NCI-H1105 (cell line): ENCODE measurements at places on chromosomes 3 and 15.

DNA sequence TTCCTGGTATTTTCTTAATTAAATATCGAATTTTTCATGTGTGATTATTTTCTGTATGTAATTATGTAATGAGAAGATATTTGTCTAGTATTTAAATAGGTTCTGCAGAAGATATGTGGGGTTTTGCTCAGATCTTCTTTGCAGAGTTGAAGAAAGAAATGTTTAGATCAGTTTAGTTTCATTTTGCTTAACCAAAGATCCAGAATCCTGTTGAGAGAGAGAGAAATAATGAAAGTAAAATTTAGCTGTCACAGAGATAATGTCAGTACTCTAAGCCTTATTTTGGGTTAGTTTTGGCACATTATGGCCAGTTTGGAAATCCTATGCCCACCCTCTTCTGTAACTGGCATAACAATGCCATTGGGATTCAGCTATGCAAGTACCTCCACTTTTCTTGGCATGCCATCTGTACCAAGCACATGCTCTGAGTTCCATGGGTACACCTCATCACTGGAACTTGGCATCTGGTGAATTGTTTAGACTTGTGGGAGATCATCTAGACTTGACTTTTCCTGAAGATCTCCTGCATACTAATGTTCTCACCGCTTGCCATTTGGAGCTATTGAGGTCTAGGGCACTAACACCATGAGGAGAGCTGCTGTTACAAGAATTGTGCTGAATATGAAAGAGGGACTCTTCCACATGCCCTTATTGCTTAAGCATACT lies 30.9 kb downstream of the PLSCR1 start:
- DNase-seq = no peak

GRCh38 chr3:160781402-160781801 lies 25.4 kb downstream of the PPM1L start:
- no peak for DNase-seq

DNA sequence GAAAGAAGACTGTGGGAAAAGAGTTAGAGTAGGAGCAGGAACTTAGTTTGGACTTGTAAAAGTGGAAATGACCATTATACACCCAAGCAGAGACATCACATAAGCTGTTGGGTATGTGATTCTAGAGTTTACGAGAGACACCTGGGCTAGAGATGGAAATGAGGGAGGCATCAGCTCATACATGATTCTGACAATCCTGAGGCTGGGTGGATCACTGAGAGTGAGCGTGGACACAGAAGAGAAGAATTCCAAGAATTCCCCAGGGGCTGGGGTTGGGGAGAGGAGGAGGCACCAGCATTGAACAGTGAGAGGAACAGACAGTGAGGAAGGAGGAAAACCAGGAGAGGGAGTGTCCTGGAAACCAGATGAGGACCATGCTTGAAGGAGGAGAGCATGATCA lies 113.5 kb downstream of the KCNAB1 start:
- no peak for DNase-seq

- no peak for DNase-seq
These were observed 1.1 kb downstream of the EDEM1 start for GRCh38 chr3:5188419-5189221.

GRCh38 chr3:42755681-42756578 lies 17.1 kb downstream of the CCDC13 start:
- DNase-seq = no peak

DNA sequence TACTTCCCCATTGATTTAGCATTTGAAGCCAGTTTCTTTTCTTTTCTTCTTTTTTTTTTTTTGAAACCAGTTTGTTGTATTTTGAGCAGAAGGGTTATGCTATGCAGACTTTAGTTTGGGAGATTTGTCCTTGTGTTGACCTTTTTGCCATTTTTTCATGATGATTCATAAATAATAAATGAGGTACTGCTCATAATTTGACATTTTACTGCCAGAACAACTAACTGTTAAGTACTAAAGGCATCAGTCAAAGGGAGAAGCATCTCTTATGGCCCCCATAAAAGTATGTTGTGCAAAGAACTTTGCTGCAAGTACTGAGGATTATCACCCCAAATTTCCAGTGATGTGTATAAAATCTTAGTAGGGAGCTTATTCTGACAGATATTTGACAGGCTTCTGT lies 1.7 kb upstream of the GPR87 start:
- no peak for DNase-seq

DNA sequence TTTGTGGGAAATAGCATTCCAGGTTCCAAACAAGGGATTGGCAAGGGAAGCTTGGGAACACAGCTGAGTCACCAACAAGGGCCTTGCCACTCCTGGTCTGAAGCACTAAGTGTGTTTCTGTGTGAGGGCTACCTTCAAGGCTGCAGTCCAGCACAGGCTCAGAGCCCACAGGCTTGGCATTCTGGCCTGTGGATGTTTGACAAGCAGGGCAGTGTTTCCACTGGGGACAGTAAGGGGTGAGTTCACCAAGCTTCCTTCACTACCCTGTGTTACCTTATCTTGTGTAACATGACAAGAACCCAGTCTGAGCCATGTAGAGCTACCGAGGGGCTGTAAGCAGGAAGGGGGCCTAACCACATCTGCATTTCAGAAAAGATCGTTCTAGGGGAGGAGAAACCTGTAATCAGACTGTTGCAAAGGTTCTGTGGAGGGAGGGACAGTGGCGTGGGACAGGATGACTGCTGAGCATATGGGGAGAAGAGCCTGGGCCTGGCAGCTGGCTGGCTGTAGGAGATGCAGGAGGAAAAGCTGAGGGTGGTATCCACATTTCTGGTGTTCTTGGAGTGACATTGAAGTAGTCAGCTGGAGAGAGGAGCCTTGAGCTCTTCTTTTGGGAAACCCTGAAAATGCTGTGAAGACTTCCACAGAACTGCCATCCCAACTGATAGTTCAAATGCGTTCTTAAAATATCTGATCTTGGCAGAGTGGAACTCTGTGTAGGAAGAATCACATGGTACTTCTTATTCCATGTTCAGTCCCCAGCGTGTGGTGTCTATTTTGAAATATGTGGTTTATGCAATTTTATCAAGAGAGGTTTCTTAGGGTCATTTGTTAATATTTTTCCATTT lies 61.3 kb downstream of the CTDSPL start:
- no peak for DNase-seq

GRCh38 chr15:25170781-25171110 lies 216.0 kb downstream of the SNRPN start:
- DNase-seq = no peak

DNA sequence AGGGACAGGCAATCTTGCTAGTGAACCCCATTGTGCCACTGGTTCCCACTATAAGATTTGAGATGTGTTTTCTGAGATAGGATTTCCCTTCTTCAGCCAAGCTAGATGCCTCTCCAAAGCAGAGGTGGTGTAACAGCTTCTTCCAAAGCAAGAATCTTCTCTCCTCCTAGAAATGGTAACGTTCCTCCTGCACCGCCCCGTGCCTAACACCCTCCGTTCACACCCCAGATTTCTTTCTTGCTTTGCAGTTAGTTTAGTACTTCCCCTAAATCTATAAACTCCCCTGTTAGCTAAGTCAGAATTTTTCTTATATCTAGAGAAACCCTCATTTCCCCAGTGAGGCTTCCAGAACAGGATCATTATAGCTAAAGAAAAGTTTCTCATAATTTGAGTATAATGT lies 617.6 kb upstream of the MDFIC2 start:
- no peak for DNase-seq

DNA sequence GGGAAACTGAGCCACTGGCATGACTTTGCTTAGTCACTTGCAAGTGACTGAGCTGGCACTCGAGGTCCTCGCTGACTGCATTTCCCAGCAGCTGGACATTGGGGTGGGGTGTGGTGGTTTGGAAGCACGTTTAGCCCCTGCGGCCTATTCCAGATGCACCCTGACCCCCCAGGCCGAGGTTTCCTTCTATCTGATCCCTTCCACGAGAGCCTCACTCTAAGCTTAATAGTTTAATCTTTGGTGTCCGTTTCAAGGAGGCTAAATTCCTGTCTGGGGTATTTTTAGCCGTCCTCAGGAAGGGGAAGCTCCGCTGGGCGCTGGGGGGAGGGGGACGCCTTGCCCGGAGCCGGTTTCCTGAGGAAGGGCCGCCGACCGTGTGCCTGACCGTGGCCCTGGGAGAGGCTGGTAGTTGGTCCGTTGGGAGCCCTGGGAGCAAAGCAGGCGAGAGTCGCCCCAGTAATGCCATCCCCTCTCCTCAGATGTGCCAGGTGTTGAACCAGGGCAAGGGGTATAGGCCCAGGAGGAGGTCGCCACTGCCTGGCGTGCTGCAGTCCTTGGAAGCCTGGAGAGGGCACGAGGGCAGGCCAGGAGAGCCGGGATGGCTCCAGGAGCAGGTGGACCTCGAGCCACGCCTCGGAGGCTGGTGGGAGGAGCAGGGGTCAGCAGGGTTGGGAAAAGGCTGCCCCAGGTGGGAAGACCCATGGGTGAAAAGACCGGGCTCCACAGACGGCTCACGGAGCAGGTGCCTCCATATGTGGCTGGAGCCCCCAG lies 37.2 kb downstream of the IDH2 start:
- DNase-seq = no peak

DNA sequence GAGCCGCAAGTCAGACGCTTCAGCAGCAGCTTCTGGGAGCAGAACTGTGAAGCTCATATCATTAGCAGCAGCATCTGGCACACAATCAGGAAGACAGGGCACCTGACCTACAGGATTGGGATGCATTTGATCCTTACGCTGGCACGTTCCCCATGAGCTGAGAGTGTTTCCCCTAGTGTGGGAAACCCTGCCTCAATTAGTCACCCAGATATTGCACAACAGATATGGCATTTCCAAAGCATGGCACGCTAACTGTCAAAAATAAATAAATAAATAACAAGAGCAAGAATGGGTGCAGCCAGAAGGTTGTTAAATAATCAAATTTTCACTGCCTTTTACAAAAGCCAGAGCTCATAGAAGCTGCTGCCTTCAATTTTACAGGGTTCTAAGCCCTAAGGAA lies 189.6 kb upstream of the THBS1 start:
- no peak for DNase-seq
